ENCODE measurements at places on chromosomes 3 and 15.

- no peak for DNase-seq
These were observed 30.4 kb downstream of the NFKBIZ start for GRCh38 chr3:101879623-101880284.

- no peak for DNase-seq
These were observed 45.1 kb upstream of the AMOTL2 start for GRCh38 chr3:134419214-134419959.

GRCh38 chr3:129207479-129207878 is 23.8 kb upstream of the CNBP start:
- DNase-seq = no peak

DNA sequence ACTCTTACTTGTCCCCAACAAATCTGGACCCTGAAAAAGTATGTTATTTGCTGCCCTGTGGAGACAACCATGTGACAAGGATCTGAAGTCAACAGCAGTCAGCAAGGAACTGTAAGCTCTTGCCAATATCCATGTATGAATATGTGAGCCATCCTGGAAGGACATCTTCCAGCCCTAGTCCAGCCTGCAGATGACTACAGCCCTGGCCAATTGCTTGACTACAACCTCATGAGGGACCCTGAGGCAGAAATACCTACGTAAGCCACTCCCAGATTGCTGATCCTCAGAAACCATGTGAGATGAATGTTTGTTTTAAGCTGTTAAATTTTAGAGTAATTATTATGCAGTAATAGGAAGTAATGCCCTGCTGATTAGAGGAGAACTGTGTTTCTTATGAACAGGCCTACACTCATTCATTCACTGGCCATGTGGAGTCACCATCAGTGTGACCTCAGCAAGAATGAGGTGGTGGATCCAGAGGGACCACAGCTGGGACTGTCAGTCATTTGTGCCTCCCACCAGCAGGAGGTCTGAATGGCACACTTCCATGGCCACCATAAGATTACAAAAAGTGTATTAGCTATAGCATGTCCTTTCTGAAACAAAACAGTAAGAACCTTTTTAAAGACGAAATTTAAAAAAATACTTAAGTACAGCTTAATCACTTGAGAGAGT is 92.6 kb downstream of the TFDP2 start:
- DNase-seq = no peak

- DNase-seq = no peak
These were observed 180.8 kb downstream of the PYDC2 start for GRCh38 chr3:191641789-191642188.

GRCh38 chr3:173255555-173255954 is 114.5 kb upstream of the SPATA16 start:
- no peak for DNase-seq

GRCh38 chr3:58586776-58587192 is 9.6 kb upstream of the FAM107A start:
- DNase-seq = no peak

GRCh38 chr15:81106560-81106959 is 27.5 kb upstream of the CFAP161 start:
- DNase-seq = no peak

- no peak for DNase-seq
These were observed 543.9 kb upstream of the NAALADL2 start for GRCh38 chr3:174315225-174315624.

DNA sequence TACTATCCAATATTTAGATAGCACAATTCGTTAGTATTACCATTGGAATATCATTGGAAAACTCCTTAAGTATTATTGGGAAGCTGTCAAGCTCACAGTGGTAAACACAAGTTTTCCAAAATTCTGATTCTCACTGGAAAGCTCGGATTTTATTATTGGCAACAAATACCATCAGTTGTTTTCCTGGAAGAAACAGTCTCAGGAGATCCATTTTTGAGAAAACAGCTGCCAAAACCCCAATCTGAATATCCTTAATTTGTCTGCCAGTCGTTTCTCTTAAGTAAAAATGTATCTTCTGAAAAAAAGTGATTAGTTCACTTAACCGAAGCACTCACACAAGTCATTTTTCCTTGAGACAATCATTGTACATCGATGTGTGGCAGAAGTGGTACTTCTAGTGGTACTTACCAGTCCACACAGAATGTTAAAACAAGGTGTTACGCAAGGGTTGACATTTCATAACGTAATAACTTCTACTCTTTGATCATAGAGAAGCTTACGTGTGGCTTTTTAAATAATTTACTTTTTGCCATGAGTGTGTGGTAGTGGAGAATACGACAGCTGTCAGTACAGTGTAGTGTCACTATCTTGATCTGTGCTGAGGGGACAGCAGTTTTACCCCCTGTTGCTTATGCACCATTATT is 74.9 kb downstream of the FAM43A start:
- DNase-seq = no peak

DNA sequence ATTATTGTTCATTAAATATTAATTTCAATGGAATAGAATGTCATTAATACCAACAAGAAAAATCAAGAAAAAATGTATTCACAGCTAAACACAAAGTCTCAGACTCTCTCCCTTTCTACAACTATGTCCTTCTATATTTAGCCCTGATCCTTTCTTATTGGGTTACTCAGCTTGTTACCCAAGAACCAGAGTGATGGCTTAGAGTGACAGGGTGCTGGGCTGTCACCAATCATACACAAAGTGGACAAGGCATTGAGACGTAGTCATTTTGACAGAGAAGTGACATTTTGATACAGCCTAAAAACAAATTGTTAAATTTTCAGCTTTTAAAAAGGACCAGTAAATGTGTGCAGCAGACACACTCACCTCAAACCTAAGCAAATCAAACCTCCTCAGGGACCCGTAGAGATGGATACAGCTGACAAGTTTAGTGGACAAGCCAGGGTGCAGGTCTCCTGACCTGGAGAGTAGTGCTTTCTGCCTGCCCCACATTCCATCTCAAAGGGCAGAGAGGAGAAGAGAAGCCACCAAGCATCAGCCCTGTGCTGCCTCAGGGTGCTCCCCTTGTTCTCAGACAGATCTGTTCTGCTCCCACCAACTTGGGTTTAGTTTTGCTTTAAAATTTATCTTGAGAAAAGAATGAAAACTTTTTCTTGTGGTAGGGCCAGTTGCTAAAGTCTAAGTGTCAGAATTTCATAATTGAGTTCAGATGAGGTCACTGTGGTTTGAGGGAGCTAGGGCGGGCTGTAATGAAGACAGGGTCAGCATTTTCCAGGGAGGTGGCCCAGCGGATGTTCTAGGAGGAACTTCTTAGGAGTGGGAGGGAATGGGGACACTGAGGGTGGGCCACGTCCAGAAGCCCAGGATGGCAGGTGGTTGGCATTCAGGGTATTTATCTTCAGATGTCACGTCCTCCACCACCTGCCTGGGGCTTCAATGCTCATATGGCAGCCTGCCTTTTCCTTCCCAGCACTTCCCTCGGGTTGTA is 136.5 kb upstream of the TBL1XR1 start:
- DNase-seq = no peak

GRCh38 chr15:28944696-28945300 is 59.0 kb downstream of the APBA2 start:
- DNase-seq = no peak

All from stimulated activated CD8-positive, alpha-beta memory T cell treated with anti-CD3 and anti-CD28 coated beads, Interleukin-15, amount 100 ng/mL, for 4 hours (primary cell).